H4 (cell line): ENCODE measurements at places on chromosomes 16 and 17. TPM values are rescaled to one million over a fixed set of nuclear protein-coding genes. Genes with fewer than 3 reads are reported as not detected.

The KRT39 gene
- 0.18 TPM in 1 of 2 replicates, not detected in the other for total RNA-seq

- peak; percentile 94 for DNase-seq
Measured at GRCh38 chr17:77124192-77124889, 16.4 kb upstream of the SEC14L1 start.

GRCh38 chr17:60524463-60525327 lies 1.3 kb downstream of the APPBP2 start:
- no peak for DNase-seq

- DNase-seq: no peak
Measured at GRCh38 chr16:56506941-56507340, 12.9 kb downstream of the BBS2 start.

The PYY gene
- total RNA-seq: 0.17 TPM in 1 of 2 replicates, not detected in the other

GRCh38 chr17:81339534-81340296 lies 44.6 kb upstream of the SLC38A10 start:
- no peak for DNase-seq

- no peak for DNase-seq
Measured at GRCh38 chr17:15031975-15032374, 233.2 kb downstream of the PMP22 start.

- no peak for DNase-seq
Measured at GRCh38 chr17:47714773-47715396, 18.2 kb upstream of the TBX21 start.

- DNase-seq: no peak
Measured at GRCh38 chr17:61285526-61286320, 113.9 kb upstream of the TBX2 start.

DNA sequence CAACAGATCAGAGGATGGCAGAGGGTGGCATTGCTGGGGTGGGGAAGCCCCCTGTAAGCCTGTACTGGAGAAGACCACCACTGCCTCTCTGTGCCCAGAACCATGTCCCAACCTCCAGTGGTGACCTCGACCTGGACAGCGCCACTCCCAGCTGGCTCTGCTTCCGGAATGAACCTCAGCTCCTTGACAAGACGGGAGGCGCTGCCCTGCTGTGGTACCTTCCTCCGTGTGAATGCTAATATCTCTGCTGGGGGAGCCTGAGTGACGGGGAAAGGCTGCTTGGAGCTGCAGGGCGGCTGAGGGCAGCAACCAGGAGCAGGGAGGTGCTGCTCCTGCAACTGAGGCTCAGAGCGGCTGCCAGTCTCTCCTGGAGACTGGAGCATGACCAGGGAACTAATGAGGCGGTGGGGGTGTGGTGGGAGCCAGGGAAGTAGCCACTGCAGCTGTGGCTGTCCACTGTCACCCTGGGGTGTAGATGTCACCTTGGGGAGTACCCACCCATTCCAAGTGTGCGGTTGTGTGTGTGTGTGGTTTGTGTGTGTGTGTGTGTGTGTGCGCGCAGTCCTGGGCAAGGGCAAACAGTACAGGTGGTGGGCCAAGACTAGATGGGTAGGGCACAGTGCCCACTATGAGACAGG lies 6.2 kb downstream of the PRCD start:
- DNase-seq: no peak

The ANKRD13B gene
- 2.9 and 3.8 TPM in 2 replicates for total RNA-seq

The GSG1L gene
- 0.08 and 0.41 TPM in 2 replicates for total RNA-seq

DNA sequence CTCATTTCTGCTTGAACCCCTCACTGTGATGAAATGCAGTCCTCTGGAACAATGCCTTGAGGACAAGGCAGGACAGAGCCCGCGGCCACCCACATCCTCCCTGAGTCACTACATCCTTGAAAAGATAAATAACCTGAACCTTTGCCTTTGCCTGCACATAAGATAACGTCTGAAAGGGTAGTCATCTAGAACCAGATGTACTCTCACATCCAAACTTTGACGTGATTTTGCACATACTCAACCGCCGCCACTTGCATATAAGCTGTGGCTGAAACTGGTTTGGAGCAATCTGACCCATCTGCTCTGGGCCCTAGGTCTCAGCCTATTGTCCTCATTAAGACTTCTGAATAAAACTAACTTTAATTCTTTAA lies 252.1 kb downstream of the PHKB start:
- DNase-seq: peak; percentile 63

The ARHGAP44 gene
- 0.33 and 1.7 TPM in 2 replicates for total RNA-seq

GRCh38 chr17:73371836-73372235 lies 60.0 kb upstream of the CDC42EP4 start:
- DNase-seq: no peak

DNA sequence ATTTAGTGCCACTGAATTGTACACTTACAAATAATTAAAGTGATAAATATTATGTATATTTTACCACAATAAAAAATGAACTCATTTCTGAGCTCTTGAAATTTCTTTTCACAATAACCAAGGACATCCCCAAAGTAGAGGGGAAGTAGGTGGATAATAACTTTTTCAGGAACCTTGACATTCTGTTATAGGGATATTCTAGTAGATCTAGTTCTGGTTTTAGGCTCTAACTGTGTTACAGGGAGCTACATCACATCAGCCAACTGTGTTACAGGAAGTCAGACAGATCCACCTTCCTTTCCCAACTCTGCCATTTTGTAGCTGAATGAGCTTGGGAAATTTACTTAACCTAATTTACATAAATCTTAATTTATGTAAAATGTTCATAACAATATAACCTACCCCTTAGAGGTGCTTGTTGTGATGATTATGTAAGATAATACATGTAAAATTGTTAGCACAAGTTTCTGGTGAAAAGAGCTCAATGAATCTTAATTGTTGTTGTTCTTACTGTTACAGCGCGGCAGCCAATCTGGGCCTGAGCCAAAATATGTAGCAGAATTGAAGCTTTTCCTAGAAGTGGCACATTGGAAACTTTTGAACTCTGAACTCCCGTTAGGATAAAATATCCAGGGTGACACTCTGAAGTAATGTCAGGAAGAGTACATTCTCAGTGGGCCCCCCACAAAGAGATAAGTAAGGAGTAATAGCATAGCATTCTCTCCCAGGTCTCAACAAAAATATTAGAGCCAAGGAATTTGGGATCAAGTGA lies 169.8 kb downstream of the AATF start:
- DNase-seq: no peak

The HIC1 gene
- total RNA-seq: 0.08 TPM in 1 of 2 replicates, not detected in the other

- DNase-seq: no peak
Measured at GRCh38 chr17:43631429-43631828, 30.3 kb downstream of the MEOX1 start.

The APOBR gene
- not detected in 2 replicates for total RNA-seq

DNA sequence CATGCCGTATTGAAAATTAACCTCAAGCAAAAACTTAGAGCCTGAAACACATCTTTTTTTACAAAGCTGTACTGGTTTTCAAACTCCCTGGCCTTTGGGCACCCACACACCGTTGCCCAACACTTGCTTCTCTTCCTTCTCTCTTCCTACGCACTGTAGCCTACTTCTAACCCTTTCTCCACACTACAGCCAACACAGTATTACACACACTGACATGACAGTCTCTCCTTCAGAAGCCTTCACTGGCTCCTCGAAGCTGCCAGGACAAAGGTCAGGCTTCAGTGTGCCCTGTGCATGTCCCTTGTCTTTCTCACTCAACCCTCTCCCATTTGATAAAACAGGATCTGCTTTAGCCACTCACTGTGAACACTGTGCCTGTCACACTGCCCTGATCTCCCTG lies 8.0 kb downstream of the FANCA start:
- no peak for DNase-seq

The PPP1R9B gene
- total RNA-seq: 16.3 and 18.5 TPM in 2 replicates

The GCGR gene
- not detected in 2 replicates for total RNA-seq

GRCh38 chr16:13896543-13897182 lies 23.3 kb upstream of the ERCC4 start:
- no peak for DNase-seq

The LGALS3BP gene
- total RNA-seq: 742 and 897 TPM in 2 replicates

The DOC2A gene
- total RNA-seq: 0.12 TPM in 1 of 2 replicates, not detected in the other

GRCh38 chr17:9223531-9223930 lies 202.2 kb downstream of the NTN1 start:
- DNase-seq: no peak

DNA sequence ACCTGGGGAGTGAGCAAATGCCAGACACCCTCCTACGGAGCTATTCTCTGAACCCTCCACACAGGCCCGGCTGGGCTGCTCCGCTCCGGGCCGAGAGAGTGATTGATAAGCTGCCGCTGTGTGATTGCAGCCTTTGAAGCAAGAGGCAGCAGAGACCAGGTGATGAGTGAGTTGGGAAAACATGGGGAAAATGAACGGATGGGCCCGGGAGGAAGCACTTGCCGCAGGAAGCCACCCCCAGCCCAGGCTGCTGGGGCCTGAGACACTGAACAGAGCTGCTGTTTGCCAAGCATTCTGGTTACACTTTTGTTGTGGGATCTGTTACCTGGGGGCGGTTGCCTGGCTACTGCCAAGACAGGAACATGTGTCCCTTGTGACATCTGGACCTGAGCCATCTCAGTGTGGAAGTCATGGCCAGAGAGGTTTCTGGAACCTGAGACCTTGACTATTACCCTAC lies 46.4 kb upstream of the KLHDC4 start:
- no peak for DNase-seq

The LHX1 gene
- 0.39 and 0.97 TPM in 2 replicates for total RNA-seq
